Stimulated activated CD4-positive, alpha-beta T cell treated with anti-CD3 and anti-CD28 coated beads, Interleukin-2, amount 100 ng/mL, for 48 hours (primary cell): ENCODE measurements at places on chromosomes 3 and 15.

- DNase-seq = no peak
Measured at GRCh38 chr15:66171841-66172240, 81.7 kb downstream of the MEGF11 start.

DNA sequence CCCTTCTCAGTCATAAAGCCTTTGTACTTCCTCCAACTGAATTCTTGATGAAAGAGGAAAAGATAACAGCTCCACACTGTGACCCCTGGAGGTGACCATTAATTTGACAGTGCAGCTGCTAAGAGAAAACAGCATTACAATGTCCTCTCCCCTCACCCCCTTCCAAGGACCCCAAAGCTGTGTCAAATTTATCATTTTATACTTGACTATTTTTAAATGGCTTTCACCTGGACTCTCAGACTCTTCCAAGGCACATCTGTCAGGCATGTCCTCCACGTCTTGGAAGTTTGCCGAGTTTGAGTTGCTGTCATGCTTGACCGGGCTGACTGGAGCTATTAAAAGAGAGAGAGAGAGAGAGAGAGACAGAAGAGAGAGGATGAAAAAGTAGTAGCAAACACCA is 236.5 kb downstream of the WDR72 start:
- DNase-seq = no peak

DNA sequence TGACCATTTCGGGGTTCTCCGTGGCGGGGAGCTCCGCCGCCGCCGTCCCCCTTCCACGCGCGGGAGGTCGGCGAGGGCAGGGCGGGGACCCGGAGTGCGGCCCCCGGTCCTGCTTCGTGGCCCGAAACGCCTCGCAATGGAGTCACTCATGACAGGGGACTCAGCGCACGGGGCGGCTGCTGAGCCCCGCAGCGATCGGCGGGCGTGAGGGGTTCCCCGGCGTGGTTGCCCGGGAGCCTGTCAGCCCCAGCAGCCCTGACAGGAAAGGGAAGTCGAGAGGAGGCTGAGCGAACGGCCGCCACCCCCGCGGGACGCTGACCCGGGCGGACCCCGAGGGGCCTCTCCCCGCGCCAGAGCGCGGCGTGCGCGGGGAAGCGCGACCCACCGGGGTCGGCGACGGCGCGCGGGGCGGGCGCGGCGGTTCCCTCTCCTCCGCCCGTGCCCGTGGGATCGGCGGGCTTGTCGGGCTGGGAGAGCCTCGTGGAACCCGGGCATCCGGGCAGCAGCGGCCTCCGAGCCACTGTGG is 564 bp upstream of the PIGZ start:
- DNase-seq = peak; percentile 24

- DNase-seq = no peak
Measured at GRCh38 chr3:65676580-65676979, 362.1 kb downstream of the MAGI1 start.

DNA sequence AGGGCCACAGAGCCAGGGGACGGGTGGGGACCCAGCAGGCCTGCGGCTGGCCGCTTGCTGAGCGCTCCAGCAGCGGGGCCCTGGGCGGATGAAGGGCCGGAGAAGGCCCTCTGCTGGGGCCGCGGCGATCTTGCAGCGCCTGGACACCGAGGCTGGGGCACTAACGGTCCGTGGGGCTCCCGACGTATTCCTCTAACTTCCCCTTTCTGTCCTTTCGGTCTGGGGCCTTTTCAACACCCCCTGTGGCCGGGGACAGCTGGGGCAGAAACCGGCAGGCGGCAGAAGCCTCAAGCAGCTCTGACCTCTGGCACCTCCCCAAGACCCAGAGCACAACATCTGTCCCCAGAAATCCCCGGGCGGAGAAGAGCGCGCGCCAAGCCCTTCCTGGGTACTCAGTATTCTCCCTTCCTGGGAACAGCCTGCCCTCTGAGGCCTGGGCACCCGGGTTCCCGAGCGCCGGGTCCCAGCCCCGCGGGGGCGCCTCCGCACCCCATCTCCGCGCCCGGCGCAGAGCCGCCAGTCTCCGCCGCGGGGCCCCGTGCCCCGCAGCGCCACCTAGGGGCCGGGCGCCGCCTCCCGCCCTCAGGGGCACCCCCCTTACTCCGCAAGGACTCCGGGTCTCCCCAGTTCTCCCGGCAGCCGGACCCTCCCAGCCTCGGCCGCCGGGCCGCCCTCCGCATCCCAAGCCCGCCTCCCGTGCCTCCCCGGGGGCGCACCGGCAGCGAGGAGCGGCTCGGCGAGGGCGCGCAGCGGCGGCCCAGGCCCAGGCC is 582 bp upstream of the SLCO3A1 start:
- DNase-seq = peak; percentile 66

DNA sequence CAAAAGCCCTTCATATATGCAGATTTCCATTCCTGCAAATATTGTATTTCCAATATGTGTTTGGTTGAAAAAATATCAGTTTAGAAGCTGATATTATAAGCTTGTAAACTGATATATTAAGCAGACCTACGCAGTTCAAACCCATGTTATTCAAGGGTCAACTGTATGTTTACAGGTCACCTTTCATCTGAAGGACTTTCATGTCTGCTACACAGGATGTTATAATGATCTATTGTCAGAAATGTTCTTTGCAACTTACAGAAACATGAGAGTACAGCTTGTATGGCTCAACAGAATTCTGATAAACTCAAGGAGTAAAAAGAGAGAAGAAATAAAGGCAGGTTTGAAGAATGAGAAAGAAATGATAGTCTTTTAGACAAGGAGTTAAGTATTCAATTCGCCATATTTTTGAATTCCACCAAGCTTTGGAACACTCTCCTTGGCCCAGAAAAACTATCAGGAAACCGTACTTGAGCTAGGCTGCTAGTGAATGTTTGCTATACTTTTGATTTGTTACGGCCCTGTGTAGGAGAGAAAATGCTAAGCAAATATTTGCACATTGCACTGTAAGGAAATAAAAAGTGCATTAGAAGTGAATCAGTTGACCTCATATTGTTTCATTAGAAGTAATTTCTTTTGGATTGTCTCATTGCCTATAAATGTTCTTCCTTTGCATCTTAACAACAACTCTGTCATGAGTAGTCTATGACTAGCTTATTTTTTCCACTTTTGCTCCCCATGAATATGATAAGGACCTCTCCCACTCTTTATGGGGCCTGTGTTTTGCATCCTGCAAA is 81.2 kb downstream of the NEK11 start:
- no peak for DNase-seq

DNA sequence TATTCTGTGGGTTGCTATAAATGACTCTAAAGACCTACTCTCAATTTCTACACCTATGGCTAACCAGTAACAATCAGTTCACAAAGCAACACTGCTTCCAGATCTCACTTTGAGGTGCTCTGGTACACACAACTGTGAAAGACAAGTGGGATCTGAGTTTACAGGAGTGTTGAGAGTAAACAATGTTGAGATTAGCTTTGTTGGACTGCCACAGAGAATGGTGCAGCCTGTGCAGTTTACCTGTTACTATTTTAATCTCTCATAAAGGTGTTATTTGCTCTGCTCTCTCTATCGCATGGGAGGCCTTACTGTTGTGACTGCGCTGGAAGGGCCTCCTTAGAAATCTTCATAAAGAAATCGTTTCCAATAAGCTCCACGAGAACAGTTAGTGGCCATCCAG is 112.0 kb downstream of the SOX2 start:
- no peak for DNase-seq

DNA sequence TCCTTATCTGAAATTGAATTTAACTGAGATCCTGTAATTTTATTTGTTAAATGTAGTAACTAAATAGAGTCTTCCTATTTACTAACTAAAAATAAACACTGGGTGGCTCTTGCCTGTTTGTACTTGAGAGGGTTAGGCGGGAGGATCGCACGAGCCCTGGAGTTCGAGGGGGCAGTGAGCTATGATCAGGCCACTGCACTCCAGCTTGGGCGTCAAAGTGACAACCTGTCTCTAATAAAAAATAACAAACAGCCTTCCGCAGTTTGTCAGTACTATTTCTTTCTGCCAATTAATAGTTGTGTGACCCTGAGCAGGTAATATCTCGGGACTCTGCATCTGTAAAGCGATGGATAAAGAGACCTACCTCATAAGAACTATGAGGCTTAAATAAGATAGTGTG is 768 bp upstream of the PDE12 start:
- no peak for DNase-seq

GRCh38 chr3:126401611-126402160 is 7.0 kb downstream of the CFAP100 start:
- DNase-seq = no peak

DNA sequence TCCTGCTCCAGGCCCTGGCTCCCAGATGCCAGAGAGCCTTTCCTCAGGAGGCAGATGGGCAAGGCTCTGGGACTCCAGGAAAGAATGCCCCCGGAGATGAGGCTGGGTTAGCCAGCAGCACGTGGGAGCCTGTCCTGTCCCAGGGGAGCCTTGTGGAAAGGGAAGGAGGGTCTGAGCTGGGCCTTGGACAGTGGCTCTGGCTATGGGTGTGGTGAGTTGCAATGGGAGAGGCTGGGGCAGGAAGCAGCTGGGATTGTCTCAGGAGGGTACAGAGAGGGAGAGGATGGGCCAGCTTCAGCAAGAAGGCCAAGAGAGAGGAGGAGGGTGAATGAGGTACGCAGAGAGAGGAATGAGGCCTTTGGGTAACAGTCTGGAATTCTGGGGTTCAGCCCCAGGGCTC is 17.4 kb upstream of the CACNA2D2 start:
- no peak for DNase-seq

DNA sequence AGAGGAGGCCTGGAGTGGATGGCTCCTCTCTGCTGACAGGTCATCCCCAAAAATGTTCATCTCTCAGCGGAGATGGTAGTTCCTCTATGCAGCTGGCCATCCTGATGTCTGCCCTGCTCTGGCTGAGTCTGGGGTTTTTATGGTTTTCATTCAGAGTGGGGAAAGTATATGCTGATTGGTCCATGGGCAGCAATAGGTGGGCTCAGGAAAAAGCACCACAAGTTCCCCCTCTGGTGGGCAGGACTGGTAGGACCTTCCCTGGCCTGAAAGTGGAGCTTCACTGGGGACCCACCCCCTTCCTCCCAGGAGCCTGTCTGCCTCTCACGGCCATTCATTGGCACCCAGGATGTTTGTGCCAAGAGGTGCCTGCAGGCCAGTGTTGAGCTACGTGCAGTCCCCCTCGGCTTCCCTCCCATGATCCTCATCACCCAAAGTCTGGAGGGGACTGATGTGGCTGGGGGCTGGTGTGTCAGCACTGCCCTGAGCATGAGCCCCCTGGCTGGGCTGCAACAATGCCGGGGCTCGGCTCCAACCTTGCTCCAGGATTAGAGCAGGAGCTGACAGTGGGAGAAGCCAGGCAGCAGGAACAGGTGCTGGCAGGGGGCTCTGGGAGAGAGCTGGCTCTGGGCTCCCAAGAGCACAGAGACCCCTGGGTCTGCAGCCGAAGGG is 13.1 kb upstream of the BLOC1S6 start:
- no peak for DNase-seq

DNA sequence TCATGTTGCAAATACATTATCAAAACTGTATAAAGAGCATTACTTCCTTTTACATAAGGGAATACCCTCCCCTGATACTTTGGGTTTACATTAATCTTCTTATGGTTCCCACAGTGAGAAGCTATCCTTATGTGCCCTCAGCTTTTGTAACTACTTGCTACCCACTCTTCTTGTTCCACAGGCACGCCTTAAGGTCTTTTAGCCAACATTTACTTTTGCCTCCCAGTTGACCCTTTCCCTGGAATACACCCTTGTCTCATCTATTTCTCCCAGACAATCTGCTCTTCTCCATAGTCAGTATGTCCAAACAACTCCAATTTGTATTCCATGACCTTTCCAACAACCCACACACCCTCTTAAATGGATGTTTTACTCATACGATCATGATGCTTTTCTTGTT is 116.8 kb upstream of the COL8A1 start:
- no peak for DNase-seq

DNA sequence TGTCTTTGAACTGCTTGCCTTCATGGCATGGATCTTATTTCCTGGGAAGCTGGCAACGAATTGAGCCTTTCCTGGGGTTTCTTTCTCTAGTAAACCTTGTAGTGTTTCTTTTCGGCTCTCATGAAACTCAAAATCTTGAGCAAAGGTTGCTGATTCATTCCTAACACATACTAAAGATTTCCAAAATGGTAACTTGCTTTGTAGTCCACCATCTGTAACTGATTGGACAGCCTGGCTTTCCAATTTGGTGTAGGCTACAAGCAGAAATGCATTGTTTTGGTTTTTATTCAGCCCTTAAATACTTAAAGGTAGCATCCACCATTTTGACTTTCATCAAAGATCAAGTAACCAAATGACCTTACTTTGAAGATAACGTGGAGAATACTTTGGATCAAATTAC is 38.1 kb downstream of the LRTM1 start:
- no peak for DNase-seq

DNA sequence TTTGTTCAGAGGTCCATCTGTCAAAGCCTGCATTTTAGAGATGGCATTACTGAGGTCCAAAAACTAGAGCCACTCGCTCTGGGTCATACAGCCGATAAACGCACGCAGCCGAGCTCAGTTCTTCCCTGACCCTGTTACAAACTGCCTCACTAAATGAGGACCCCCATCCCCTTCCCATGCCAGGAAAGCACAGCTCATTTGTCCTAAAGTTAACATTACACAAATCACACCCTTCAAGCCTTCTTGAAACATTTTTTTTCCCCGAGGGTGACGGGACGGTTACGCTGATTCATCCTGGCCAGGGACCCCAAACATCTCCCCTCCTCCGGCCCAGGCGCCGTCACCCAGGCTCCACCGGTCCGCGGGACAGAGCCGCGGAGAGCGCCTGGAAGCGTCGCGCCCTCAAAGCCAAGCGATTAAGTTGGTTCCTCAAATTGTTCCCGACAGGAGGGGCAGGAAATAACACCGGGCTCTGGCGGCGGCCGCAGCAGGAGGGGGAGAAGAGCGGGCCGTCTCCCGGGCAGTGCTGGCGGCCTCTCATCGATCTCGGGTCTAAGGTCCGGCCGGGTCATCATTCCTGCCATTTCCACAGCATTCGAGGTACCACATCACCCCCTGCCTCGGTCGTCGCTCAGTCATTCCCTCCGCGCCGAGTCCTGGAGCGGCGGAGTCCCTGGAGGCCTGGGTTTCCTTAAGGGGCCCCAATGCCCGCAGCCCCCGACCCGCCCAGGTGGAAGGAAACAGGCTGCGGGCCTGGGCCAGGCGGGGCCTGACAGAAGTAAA is 619 bp upstream of the CMTM8 start:
- peak; percentile 4 for DNase-seq
